ENCODE measurements at places on chromosomes 13 and 19.

GRCh38 chr13:94121686-94122085 is 357.8 kb downstream of the DCT start:
- DNase-seq, result no peak

GRCh38 chr19:19538061-19538784 is at the start of gene CILP2:
CILP2 (plus strand) TSS chr19:19538265; CDS start chr19:19538350, 85 bp downstream.
- no peak for DNase-seq

GRCh38 chr19:31600731-31601295 is 251.6 kb upstream of the TSHZ3 start:
- no peak for DNase-seq

DNA sequence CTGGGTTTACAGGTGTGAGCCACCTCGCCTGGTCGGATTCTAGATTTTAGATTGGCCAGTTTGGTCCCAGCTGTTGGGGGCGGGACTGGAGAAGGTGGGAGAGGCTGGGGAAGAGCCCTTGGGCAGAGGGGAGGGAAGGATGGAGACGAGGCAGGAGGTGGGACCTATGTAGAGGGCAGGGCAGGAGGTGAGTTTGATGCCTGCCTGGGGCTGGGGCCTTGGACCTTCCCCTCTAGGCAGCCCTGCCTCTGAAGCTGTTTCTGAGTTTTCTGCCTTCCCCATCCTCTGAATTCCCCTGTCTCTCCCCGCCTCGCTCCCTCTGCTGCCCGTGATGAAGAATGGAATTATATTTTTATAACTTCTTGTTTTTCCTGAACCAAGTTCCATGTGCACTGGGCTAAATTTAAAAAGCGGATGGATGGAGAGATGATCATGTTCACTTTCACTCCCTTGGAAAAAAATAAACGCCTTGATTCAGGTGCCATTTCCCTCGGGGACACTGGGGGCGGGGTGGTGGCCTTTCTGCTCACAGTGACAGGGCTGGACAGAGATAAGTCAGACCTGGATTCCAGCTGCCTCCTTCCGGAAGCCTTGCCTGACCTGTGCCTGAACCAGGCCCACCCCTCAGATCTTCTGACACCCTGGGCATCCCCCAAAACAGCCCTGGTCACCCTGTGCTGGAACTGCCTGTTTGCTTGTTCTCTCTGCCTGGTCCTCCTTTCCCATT is 16.5 kb upstream of the TNFAIP8L1 start:
- DNase-seq, result no peak

DNA sequence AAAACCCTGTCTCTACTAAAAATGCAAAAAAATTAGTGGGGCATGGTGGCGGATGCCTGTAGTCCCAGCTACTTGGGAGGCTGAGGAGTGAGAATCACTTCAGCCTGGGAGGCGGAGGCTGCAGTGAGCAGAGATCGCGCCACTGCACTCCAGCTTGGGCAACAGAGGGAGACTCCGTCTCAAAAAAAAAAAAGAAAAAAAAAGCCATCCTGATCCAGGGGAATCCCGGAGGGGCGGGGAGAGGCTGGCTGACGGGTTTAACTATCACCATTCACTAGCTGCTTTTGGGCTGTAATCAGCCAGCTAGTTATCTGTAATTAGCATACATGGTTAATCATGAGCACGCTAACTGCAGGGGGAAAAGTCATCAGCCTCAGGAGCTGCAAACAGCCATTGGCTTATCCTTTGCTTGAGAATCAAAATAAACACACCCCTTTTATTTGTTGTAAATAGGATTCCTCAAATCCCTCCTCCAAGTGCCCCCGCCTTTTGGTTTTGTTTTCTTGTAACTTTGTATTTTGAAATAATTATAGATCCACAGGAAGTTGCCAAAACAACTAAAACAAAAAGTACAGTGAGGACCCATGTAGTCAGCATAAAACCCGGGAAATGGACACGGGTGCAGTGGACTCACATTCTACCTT is 9.6 kb downstream of the FSD1 start:
- no peak for DNase-seq

DNA sequence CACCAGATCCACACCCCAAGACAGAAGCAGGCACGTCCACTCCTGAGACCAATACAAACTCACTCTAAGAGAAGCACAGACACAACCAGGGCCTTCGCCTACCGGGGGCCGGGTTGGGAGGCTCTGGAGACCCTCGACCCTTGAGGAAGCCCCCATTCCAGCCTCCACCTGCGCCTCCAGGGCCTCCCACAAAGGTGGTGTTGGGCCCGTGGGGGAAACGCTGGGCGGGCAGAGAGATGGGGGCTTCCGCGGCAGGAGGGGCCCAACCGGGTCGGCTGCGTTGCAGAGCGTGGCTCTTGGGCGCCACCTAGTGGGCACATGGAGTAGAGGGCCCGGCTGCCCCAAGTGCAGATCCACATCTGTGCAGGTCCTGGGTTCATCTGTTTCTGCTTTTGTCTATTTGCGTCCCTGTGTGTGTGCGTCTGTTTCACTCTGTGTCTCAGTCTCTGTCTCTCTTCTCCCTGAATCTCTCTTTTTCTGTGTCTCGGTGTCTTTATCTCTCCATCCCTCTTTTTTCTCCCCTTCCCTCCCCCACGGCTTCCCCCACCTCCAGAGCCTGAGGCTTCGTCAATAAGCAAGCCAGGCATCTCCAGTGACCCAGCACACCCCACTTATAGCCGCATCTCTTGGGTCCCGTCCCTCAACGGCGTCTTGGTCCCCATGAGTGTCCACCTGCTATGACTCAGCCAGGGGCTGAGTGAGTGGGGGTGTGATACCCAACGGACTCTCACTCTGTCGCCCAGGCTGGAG is 10.5 kb upstream of the TINCR start:
- DNase-seq, result peak; percentile 37

DNA sequence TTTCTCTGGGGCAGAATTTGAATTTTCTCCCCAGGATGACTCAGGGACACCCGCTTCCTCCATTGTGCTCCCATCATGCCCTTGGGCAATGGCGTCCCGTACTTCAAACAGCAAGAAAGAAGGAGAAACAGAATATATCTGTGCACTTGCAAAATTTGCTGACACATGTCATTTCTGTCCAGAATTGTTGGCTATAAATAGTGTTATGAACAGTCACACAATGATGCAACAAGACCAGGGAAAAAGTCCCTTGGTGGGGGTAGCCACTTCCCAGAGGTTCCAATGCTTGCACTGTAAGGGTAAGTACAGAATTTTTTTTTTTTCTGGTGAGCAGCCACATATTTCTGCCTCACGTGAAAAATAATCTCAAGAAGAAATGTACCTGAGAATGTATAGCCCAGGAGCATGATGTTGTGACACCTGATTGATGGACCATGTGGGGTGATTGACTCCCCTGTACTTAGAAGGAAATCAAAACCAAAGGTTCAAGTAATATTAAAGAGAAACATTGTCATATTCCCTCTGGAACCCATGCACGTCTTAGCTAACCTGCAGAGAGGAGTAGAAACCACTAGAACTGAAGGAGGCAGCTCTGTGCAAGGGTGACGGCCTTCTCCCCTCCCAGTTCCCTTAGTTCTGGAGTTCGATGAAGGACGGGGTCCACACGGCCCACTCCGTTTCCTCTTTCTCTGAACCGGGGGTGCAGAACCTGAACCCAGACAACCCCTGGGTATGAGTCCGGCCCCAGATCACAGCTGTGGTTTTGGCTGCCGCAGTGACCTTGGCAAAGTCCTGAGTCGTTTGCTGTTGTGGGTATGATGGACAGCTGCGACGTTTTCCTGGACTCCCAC is 9.3 kb upstream of the LAIR1 start:
- DNase-seq, result no peak

- no peak for DNase-seq
These were observed 9.9 kb upstream of the ZNF227 start for GRCh38 chr19:44202470-44202869.

Measured in stimulated activated CD4-positive, alpha-beta T cell treated with anti-CD3 and anti-CD28 coated beads, TNF-alpha, amount 100 ng/mL, for 4 hours (primary cell).